ENCODE measurements at places on chromosomes 12 and 14.

DNA sequence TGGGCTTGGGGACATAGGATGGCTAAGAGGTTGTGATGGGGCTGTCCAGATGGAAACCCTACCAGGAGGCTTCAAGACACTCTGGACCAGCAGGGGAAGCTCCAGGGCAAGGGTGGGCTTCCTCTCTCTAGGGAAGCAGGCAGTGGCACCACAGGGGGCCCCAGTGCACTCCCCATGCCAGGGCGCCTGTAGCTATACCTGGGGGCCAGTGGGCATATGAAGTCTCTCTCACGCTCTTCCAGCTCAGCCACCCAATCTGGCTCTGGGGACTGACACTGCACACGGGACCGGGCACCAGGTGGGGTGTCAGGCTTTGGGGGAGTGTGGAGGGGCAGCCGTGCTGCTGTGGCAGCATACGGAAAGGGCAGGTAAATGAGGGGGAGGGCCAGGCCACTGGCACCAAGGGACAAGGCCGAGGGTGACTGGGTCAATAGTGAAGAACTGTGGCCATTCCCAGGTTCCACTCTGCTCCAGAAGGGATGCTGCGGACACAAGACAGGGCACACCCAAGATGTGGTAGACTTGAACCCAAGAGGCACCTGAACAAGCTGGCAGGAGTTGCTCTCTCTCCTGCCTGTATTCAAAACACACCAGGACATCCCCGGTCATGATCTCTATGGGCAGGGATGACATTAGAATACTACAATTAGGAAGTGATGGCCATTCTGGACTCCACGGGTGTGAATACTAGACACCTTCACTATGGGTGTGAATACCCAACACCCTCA, 27.5 kb downstream of the RFLNA start:
- DNase-seq, result no peak

DNA sequence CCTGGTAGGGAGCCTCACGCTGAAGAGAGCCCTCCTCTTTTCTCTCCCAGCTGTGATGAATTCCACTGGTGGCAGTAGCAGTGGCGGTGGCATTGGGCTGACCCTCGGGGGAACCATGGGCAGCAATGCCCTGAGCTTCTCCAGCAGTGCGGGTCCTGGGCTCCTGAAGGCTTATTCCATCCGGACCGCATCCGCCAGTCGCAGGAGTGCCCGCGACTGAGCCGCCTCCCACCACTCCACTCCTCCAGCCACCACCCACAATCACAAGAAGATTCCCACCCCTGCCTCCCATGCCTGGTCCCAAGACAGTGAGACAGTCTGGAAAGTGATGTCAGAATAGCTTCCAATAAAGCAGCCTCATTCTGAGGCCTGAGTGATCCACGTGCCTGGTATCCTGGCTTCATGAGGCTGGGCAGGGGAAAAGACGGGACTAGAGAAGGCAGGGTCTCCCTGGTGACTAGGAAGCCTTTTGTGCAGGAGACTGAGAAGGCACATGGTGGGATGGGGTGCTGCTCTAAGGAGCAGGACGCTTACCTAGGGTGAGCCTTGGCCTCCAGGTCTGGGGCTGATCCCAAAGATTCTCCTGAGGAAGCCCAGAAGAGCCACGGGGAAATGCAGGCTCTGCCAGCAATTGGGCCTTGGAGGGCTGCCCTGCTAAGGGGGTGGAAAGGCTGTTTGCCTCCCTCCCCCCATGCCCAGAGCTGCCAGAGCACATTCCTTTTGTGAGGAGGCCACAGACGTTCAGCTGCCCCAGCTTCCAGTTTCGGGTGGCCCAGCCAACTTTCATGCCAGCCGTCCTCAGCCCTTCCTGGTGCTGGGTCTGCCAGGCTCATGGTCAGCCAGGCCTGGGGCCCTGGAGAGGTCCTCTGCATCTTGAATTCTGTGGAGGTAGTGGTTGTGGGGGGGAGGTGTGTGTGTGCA, 15.8 kb downstream of the KRT7 start:
- DNase-seq, result no peak

DNA sequence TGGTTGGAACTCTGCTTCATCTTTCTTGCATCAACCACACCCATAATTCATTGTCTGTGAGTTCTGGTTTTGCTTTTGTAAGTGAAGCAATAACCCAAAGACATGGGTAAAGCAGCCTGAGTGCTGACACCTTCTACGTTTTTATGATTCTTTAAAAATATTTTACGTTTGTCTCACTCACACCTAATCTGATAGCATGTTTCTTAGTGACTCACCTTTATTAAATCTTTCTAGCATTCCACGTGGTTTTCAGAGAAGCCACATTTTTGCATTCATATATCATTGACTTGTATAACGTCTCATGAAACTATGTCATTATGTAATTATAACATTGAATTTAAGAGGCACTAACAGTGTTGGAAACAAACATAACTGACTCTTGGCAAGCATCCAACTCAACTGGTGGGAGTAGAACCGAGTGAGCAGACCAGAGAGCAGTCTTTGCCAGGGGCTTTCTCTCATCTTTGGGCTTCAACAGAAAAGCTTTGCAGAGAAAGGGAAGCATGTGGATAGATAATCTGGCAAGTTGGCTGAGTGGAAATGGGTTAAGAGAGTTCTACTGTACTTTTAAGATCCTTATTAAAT, 118.8 kb downstream of the TPH2 start:
- DNase-seq, result peak; percentile 84

GRCh38 chr12:27274706-27275105, 30.6 kb downstream of the STK38L start:
- no peak for DNase-seq

- DNase-seq, result no peak
Measured at GRCh38 chr12:91319071-91319760, 136.6 kb upstream of the DCN start.

DNA sequence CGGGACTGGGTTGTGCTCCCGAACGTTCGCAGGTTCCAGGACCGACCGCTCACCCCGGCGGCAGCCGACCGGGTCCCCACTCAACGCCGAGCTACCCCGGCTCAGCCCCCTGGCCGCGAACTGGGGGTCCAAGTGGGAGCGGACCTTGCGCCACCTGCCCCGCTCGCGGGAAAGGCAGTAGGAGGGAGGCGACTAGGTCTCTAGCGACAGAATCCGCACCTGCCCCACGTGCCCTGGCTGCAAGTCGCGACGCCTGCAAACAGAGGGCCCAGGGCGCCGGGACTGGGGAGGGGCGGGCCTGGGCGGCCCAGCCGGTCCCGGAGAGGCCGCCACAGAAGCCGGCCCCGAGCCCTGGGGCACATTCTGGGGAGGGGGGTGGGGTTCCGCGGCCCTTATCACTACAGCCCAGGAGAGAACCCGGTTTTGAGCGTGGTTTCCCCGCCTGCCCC, 239.2 kb upstream of the CPNE8 start:
- DNase-seq, result no peak

GRCh38 chr12:92144631-92145480, 790 bp downstream of the BTG1 start:
- DNase-seq, result no peak

DNA sequence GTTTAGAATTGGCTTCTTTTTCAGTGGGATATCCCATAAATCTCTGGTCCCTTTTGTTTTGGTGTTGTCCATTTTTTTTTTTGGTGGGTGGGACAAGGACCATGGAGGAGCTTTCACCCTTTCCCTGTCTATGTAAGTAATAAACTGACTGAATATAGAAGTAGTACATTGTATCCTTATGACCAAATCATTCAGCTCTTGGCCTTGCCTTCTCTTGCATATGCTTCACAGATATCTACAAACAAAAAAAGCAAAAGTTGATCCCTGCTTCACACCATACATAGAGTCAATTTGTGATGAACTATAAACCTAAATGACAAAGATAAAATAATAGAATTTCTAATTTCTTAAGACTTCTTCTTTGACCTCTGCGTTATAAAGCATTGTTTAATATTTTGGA, 59.8 kb downstream of the SIX1 start:
- no peak for DNase-seq

GRCh38 chr12:122200541-122201175, 2.9 kb upstream of the B3GNT4 start:
- no peak for DNase-seq

DNA sequence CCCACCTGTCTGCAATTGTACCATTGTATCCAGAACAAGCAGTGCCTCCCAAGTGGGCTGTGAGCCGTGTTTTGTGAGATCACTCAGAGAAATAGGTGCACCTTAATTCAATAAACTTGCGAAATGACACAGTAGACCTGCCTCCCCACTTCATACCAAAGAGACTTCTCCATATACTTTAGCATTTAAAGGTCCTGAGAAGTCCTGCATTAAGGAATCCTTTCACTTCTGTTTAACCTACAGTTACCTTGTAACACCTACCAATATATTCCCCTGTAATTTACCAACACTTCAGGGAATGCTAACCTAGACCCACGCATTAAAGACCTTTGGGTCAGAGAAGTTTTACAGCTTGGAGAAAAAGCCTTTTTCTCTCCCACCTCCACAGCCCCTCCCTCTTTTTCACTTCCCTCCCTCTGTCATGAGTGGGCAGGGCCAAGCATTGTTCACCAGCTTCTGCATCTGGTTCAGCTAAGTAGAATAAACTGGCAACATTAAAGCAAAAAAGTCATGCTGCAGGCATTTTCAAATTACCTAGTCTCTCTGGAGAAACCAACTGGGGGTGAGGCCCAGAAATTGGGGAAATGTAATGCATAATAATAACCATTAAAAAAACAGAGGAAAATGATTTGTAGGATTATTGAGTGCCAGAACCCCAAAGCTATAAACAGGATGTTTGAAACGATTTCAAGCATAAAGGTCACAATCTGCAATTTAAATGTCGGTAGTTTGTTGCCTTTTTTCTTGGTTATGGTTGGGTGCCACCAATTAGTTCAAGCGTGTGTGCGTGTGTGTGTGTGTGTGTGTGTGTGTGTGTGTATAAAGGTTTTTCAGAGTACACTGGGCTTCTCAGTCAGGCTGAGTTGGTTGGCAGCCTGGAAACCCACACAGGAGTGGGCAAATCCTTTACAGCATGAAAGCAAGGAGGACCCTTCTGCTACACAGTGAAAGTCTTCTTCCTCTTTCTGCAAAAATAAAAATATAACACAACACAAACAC, 13.7 kb upstream of the WSCD2 start:
- DNase-seq, result no peak

- DNase-seq, result no peak
Measured at GRCh38 chr12:107560899-107561285, 124.7 kb upstream of the PWP1 start.

DNA sequence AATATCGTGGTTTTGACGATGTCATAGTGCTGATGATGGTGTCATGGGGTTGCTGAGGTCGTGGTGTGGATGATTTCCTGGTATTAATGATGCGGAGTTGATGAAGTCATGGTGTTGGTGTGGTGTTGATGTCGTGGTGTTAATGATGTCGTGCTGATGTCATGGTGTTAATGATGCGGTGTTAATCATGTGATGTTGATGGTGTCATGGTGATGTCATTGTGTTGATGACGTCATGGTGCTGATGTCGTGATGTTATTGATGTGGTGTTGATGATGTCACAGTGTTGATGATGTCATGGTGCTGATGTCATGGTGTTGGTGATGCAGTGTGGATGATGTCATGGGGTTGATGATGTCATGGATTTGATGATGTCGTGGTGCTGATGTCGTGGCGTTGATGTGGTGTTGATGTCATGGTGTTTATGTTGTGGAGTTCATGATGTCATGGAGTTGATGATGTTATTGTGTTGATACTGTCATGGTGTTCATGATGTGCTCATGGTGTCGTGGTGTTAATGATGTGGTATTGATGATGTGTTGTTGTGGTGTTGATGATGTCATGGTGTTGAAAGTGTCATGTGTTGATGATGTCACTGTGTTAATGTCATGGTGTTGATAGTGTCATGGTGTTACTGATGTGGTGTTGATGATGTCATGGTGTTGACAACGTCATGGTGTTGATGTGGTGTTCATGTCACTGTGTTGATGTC, 48.5 kb upstream of the RIMBP2 start:
- DNase-seq, result no peak

DNA sequence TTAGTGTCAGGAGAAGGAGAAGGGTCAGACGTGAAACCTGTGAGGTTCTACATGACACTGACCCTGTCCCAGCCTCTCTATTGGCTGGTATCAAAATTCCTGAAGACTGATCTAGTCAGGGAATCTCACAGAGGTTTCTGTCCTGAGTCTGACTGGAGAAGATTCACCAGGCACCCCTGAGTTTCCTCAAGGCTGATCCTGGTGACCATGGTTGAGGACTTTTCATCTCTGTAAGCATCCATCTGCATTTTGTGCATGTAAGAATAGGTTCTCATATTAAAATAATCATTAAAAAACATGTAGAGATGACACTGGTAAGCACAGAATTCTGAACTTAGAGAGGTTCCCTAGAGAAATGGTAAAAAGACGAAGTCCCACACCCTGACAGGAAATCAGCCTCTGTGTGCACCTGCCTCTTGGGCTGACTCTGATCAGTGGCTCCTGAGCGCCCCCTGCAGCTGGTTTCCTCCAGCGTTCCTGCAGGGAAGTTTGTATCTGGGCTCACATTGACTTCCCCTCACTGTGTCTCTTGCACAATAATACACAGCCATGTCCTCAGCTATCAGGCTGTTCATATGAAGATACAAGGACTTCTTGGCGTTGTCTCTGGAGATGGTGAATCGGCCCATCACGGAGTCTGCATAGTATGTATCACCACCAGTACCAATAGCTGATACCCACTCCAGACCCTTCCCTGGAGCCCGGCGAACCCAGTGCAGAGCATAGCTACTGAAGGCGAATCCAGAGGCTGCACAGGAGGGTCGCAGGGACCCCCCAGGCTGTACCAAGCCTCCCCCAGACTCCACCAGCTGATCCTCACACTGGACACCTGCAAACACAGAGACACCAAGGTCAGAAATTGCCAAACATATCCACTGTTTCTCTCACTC, 991.9 kb downstream of the TMEM121 start:
- DNase-seq, result no peak

- DNase-seq, result no peak
Measured at GRCh38 chr12:93229494-93230325, 148.0 kb upstream of the NUDT4 start.

DNA sequence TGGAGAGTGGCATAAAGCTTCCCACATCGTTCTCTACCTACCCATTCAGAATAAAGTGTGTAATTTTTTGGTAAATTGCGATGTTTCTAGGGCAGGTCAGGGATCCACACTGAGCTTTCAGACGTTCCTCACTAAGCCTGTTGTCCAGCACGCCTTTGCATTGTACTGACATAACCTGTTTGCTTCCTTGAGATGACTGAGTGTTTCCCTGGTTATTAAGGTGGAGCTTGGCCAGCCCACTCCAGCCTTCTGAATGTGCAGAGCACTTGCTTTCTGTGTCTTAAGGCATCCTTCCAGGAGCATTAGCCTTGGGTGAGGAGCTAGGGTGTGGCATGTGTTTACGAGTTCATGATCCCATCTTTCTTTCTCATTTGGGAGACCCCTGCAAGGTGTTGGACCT, 96.4 kb downstream of the TMEM260 start:
- DNase-seq, result no peak

DNA sequence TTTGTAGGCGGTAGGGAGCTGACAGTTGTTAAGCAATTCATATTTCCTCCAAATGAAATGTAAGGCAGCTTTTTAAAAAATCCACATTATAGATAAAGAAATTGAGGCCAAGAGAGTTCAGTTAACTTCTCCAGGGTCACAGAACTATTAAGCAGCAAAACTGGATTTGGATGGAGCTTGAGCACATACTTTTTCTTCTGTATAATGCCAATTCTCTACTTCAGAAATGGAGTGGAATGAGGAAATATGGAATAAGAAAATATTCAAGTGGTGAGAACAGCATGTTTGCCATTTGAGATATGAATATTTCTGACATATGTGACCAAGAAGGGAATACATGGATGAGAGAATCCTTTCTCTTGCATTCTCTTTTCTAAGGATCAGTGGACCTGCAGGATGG, 233.1 kb downstream of the FOXG1 start:
- no peak for DNase-seq
